ENCODE measurements at places on chromosomes 7 and 10. TPM values are rescaled to one million over a fixed set of nuclear protein-coding genes. Genes with fewer than 3 reads are reported as not detected.

- DNase-seq = no peak
Measured at GRCh38 chr10:88253128-88253527, 330.0 kb downstream of the RNLS start.

Gene MALRD1
- 2.2 TPM for polyA plus RNA-seq

DNA sequence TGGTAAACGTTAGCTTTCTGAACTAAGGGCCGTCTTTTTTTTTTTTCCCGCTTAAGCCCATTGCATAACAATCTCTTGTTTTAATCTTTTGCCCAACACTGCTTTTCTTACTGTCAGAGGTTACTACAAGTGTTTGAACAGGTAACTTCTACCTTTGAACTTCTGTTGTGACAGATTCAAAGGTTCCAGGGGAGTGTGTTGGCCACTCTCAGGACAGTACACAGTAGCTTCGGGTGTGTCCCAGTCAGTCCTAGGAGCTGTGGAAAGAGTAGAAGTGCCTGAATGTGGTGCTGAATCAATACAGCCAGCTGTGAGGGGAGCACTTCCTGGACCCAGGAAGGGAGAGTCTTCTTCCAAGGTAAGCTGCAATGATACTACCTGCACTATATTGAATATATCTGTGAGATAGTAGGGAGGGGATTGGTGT, at the start of gene ACSL5:
ACSL5 (plus strand) TSS at position 205 of the 427 bp plus-strand sequence. CDS start 20,831 bp downstream, outside the sequence.
- DNase-seq = no peak

- no peak for DNase-seq
Measured at GRCh38 chr10:114974625-114975024, 36.6 kb downstream of the TRUB1 start.

Gene RBM20
- polyA plus RNA-seq = 5.3 TPM

Gene CDK6
- 48.9 TPM for polyA plus RNA-seq

DNA sequence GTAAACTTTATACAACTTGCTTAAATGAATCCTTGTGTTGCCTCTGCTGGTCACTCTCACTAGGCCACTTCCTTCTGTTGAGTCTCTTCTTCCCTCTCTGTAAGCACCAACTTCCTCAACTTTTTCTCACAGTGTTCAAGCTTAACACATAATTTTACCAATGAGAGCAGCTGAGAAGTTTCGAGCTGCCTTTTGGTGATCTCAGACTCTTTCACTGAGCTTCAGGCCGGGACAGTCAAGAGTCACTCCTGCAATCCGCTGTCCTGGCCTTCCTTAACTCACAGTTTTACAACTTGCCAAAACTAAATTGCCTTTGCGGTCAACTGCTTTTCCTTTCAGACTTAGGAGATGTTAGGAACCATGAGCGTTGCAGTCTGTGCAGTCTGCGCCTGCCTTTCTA, 47.4 kb downstream of the PRPF18 start:
- no peak for DNase-seq
